ENCODE measurements at places on chromosomes 12 and 14. TPM values are rescaled to one million over a fixed set of nuclear protein-coding genes. Genes with fewer than 3 reads are reported as not detected.

The SNAPC1 gene
- total RNA-seq, result 35.9 TPM

The DHRS2 gene
- total RNA-seq, result not detected

The DAO gene
- total RNA-seq, result not detected

The INHBE gene
- total RNA-seq, result 0.76 TPM

DNA sequence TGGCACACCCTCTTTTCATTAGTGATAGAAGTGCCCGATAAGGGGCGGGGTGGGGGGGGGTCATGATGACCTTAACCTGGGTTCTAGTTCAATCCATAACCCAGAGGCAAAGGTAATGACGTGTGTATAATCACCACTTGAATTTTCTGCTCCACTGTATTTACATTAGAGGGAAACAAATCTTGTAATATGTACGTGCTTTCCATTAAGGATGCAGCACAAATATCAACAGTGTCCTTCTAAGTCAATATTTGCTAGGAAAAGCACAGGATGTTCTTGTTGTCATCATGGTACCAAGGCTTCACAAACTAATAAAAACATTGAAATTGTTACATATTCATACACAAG lies 121.2 kb upstream of the SLC38A2 start:
- no peaks in the 10 kb centered on the region for H3K36me3 ChIP-seq
- no peak for DNase-seq
- H3K27ac ChIP-seq, result peak overlapping the region; percentile 54
- H3K4me3 ChIP-seq, result peak overlapping the region; percentile 63

DNA sequence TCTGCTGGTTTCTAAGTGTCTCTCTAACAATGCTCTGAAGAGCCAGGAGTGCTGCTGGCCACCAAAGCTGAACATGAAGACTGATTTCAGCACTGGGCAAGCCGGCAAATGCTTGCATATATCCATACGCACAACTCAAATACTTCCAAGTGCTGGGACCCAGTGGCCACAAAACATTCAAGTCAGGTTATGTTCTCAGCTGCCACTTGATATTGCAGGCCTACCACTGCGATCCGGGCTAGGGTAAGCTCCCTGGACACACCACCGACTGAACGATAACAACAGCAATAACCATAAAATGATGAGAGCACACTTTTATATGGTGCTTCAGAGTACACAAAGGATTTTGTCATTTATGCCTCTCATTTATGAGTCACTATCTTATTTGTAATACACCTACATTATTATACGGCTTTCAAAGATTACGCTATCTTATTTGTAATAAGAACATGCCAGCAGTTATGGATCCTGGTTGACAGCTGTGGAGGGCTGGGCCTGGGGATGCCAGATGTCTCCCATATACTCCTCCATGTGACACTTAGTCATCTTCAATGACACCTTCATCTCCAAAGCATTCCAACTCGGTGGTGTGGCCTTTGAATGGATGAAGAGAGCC lies 35.5 kb downstream of the CRACR2A start:
- no peak overlapping the region for H3K27ac ChIP-seq
- no peaks in the 10 kb centered on the region for H3K27me3 ChIP-seq
- no peak for DNase-seq
- H3K36me3 ChIP-seq, result no peaks in the 10 kb centered on the region

- peak; percentile 52 for DNase-seq
- no peak overlapping the region for H3K27ac ChIP-seq
- no peaks in the 10 kb centered on the region for H3K36me3 ChIP-seq
- no peaks in the 10 kb centered on the region for H3K27me3 ChIP-seq
- no peak overlapping the region for H3K4me3 ChIP-seq
- H3K4me1 ChIP-seq, result peaks cover 10% of the 10 kb centered on the region
Measured at GRCh38 chr12:104371043-104371870, 67.7 kb downstream of the EID3 start.

DNA sequence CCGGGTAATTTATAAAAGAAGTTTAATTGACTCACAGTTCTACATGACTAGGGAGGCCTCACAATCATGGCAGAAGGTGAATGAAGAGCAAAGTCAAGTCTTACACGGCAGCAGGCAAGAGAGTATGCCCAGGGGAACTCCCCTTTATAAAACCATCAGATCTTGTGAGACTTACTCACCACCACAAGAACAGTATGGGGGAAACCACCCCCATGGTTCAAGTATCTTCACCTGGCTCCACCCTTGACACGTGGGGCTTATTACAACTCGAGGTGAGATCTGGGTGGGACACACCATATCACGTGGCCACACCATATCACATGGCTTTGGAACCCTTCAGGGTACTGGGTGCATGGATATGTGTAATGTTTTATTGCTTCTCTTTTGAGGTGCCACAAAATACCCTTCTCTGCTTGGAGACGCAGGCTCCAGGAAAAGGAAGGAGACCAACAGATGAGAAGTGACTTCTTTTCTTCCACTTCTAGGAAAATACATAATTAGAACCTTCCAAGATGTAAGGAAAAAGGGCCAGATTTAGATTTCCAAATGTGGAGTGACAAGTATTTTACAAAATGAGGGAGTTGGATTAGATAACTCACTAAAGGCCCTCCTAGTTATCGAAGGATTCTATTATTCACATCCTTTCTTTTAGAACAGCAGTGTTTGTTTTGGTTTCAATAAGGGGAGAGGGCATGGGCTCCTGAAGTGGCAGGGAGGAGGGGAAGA lies 33.1 kb upstream of the ETFBKMT start:
- H3K27ac ChIP-seq, result no peak overlapping the region
- H3K27me3 ChIP-seq, result no peaks in the 10 kb centered on the region
- H3K4me1 ChIP-seq, result peaks cover 11% of the 10 kb centered on the region
- H3K4me3 ChIP-seq, result no peak overlapping the region
- no peak for DNase-seq

- no peaks in the 10 kb centered on the region for H3K36me3 ChIP-seq
- H3K27ac ChIP-seq, result peak overlapping the region; percentile 100
- peaks cover 49% of the 10 kb centered on the region for H3K4me1 ChIP-seq
- peak overlapping the region; percentile 83 for H3K4me3 ChIP-seq
Measured at GRCh38 chr12:46382408-46382963, 9.9 kb upstream of the SLC38A2 start.

The TMX1 gene
- total RNA-seq, result 54.8 TPM

- no peak for DNase-seq
- H3K4me1 ChIP-seq, result peaks cover 13% of the 10 kb centered on the region
- no peak overlapping the region for H3K4me3 ChIP-seq
- no peaks in the 10 kb centered on the region for H3K36me3 ChIP-seq
- H3K27me3 ChIP-seq, result no peaks in the 10 kb centered on the region
Measured at GRCh38 chr14:24925771-24926374, 124.1 kb downstream of the STXBP6 start.

The IFNG-AS1 gene
- not detected for total RNA-seq

- H3K27me3 ChIP-seq, result no peaks in the 10 kb centered on the region
- 0 out of 2 replicates have a peak, but pooled peaks cover 1% of the 10 kb centered on the region for H3K4me1 ChIP-seq
- no peak overlapping the region for H3K4me3 ChIP-seq
- no peaks in the 10 kb centered on the region for H3K36me3 ChIP-seq
- no peak overlapping the region for H3K27ac ChIP-seq
Measured at GRCh38 chr12:94202245-94203180, 54.1 kb downstream of the PLXNC1 start.

The FERMT2 gene
- total RNA-seq, result 217 TPM

DNA sequence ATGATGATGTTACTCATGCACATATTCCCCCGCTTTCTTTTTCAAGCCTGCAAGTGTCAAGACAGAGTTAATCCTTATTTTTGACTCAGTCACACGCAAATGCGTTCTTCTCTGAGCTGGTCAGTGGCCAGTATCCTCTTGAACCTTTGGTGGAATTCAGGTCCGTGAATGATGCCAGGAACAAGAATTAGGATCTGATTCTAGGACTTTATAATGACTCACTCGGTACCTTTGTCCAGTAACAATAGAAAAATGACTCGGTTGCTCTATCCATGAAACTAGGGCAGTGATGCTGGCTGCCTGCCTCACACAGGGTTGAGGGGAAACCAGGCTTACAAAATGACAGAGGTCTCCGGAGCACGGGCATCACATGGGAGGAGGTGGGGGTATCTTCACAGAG lies 185.8 kb upstream of the NUDT4 start:
- H3K4me3 ChIP-seq, result peak overlapping the region; percentile 39
- peak overlapping the region; percentile 54 for H3K27ac ChIP-seq
- H3K36me3 ChIP-seq, result no peaks in the 10 kb centered on the region
- DNase-seq, result peak; percentile 89
- peaks cover 24% of the 10 kb centered on the region for H3K4me1 ChIP-seq
- no peaks in the 10 kb centered on the region for H3K27me3 ChIP-seq

The CLEC1B gene
- total RNA-seq, result not detected

GRCh38 chr12:117685110-117685926 lies 283.5 kb downstream of the KSR2 start:
- peak overlapping the region; percentile 30 for H3K4me3 ChIP-seq
- H3K27me3 ChIP-seq, result no peaks in the 10 kb centered on the region
- peak overlapping the region; percentile 83 for H3K27ac ChIP-seq
- H3K4me1 ChIP-seq, result peaks cover 40% of the 10 kb centered on the region

GRCh38 chr14:55201219-55202101 lies 10.1 kb upstream of the DLGAP5 start:
- no peak overlapping the region for H3K27ac ChIP-seq
- no peaks in the 10 kb centered on the region for H3K27me3 ChIP-seq
- no peak for DNase-seq
- H3K36me3 ChIP-seq, result no peaks in the 10 kb centered on the region
- no peaks in the 10 kb centered on the region for H3K4me1 ChIP-seq
- H3K4me3 ChIP-seq, result no peak overlapping the region

GRCh38 chr12:123696646-123697045 lies 15.5 kb upstream of the ATP6V0A2 start:
- no peaks in the 10 kb centered on the region for H3K4me1 ChIP-seq
- H3K36me3 ChIP-seq, result peaks cover 3% of the 10 kb centered on the region
- no peak overlapping the region for H3K4me3 ChIP-seq
- H3K27me3 ChIP-seq, result no peaks in the 10 kb centered on the region
- DNase-seq, result no peak

All from GM23248 (cell line).